ENCODE measurements at places on chromosomes 16 and 17.

- no peak for DNase-seq
Measured at GRCh38 chr16:73056448-73056847, 8.5 kb upstream of the ZFHX3 start.

DNA sequence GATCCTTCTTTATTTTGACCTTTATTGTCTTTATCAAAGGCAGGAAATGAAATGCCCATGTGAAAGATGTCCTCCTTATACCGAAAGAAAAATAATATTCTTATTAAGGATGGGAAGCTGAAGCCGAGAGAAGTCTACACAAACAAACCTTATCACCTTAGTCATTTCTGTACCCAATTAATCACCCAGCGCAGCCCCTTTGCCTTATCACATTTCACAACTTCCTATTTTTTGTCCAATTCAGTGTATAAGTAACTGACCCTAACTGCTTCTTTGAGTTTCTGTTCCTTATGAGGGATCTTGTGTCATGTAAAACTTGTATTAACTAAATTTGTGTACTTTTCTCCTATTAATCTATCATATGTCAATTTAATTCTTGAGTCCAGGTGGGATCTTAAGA, 16.4 kb upstream of the CCL23 start:
- DNase-seq = no peak

GRCh38 chr16:6149031-6149430, 1051.4 kb upstream of the EEF2KMT start:
- no peak for DNase-seq

GRCh38 chr16:69494991-69495392, 70.6 kb downstream of the CYB5B start:
- no peak for DNase-seq

GRCh38 chr16:57985204-57986181, 14.6 kb upstream of the CNGB1 start:
- no peak for DNase-seq

DNA sequence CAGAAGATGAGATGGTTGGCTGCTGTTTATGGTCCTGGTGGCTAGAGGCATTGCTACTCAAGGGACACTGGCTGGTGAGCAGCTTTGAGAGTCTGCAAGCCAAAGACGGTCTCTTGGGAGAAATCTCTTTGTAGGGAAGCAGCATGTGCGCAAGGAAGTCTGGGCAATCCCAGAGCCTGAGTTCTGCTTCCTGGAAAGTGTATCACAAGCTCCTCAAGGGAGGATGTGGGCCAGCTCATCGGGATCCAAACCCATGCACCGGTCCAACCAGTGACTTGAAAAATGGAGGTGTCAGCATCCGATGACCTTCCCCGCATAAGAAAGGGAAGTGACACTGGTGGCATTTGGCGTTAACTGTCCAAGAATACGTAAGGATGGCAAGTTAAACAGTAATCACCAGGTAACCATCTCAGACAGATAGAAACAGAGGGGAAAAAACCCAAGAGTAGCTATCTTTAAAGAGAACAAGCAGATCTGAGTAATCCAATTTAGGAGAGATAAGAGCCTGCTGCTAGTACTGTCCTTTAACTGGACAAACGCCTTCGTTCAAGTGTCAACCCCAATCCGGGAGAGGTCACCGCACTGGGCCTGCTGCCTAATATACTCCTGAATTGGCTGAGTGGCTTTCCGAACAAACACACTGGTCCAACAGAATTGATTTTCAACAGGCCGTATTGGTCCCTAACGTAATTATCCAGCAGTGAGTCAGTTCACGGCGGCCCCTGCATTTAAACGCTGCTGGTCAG, 303.0 kb upstream of the ZFHX3 start:
- DNase-seq = no peak

GRCh38 chr16:84434800-84435199, 66.5 kb downstream of the ATP2C2 start:
- no peak for DNase-seq

DNA sequence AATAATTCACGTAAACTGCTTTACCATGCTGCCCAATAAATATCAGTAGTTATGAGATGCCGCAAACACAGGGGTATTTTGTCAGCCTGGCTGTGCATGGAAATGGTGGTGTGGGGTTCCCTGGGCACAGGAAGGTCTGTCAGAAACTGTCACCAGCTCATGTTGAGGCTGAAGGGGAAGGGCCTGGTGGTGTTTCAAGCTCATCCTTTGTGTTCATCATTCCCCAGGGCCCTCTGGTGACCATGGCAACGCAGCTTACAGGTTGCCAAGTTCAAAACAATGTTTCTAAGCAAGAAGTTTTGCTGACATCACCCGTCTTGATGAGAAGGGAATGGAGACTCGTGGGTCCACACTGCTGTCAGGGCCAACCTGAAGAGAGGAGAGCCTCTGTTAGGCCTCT, 348.9 kb upstream of the C16orf82 start:
- DNase-seq = no peak

DNA sequence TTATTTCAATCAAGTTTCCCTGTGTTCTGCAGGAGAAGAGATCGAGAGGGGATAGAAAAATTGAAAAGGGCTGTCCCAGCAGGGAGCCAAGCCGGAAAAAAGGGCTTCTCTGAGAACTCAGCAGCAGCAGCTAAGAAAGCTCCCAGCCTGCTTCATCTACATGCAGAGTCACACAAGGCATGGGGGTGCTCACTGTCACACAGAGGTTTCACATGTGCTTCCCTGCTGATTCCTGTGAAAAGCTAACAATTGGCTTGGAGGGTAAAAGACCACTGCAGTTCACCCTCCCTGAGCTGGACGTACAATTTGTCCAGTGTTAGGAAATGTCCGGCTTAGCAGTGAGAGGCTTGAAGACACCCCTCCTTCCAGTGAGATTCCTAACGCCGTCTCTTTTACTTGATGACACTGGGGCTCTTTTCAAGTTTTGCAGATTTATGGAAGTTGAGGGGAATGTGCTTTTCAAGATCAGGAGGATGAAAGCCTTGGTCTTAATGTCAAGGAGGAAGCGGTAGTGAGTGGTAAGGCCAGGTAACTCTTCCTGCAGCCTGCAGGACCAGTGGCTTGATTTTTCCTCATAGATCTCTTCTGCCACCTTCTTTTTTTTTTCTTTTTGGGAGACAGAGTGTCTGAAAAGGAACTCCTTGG, 85.6 kb downstream of the WNT3 start:
- DNase-seq = peak; percentile 31

DNA sequence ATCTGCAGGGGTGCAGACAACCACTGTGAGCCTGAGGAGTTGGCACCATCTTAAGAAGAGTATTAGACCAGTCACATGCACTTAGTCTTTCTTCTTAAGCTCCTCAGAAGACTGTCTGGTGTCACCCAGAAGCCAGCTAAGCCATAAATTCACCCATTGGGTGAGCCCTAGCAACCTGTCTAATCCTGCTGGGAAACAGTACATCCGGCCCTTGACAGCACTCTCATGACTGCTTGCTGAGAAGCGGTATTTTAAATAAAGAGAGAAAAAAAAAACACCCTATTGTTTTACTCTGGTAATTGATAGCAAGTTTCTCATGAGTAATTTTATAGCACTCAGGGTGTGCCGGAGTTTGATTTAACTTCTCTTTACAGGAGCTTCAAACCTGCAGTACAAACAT, 134.7 kb downstream of the SOX9 start:
- DNase-seq = no peak

GRCh38 chr17:1220346-1220745, 40.6 kb upstream of the ABR start:
- no peak for DNase-seq

GRCh38 chr16:81673432-81673831, 105.7 kb upstream of the PLCG2 start:
- no peak for DNase-seq

All from fibroblast of skin of back (primary cell).